PC-9 (cell line): ENCODE measurements at places on chromosomes 7 and 10. TPM values are rescaled to one million over a fixed set of nuclear protein-coding genes. Genes with fewer than 3 reads are reported as not detected.

- no peak for DNase-seq
Measured at GRCh38 chr10:75708060-75708459, 276.6 kb downstream of the LRMDA start.

DNA sequence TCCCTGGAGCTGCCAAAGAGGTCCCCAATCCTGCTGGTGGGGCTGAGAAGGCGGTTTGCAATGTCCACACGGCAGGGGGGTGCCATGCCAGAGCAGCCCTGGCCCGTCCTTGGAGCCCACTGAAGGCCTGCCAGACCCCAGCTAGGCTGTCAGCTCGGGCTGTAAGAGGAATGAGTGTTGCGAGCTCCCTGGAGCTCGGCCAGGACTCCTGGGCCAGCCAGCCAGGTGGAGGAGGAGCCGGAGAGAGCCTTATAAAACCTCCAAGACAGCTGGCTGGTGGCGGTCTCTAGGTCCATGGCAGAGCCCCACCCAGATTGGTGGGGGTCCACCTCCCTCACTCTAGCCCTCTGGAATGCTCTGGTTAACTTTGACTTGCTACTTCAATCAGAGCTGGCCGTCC is 55.1 kb upstream of the CALN1 start:
- no peak for DNase-seq

GRCh38 chr10:69088801-69089501 is 1.0 kb downstream of the SRGN start:
- DNase-seq: peak; percentile 61

DNA sequence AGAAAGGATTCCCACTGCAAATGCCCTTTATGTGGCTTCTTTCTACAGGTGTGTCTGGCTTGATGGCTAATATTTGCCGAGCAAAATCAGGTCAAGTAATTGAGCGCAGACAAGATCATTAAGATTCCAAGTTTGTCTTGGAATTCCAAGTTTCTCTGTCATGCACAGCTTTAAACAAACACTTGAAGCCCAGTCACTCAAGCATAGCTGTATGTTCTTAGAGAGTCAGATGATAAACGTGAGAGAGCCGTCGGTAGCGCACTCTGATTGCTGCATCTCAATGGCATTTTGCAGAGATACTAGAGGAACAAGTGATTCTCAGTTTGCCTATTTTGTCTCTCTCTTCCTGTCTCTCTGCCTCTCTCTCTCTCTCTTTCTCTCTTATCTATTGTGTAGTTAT is 658 bp downstream of the DMBT1 start:
- DNase-seq: no peak

GRCh38 chr10:124345521-124345920 is 73.2 kb downstream of the OAT start:
- DNase-seq: no peak

DNA sequence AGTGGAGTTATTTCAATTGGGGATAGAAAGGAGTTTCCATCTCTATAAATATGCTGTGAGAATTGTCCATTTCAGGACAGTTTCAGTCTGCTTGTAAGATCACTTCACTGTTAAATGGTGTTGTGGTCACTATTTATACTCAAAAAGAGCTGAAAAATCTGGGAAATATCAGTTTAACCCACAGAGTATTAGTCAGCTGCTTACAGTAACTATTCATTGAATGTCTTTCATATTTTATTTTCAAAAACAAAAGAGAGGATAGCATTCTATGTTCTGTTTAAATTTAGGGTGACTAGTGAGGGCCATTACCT is 85.4 kb upstream of the PLXDC2 start:
- DNase-seq: no peak

GRCh38 chr10:97596101-97597082 is 6.9 kb downstream of the C10orf62 start:
- peak; percentile 46 for DNase-seq

DNA sequence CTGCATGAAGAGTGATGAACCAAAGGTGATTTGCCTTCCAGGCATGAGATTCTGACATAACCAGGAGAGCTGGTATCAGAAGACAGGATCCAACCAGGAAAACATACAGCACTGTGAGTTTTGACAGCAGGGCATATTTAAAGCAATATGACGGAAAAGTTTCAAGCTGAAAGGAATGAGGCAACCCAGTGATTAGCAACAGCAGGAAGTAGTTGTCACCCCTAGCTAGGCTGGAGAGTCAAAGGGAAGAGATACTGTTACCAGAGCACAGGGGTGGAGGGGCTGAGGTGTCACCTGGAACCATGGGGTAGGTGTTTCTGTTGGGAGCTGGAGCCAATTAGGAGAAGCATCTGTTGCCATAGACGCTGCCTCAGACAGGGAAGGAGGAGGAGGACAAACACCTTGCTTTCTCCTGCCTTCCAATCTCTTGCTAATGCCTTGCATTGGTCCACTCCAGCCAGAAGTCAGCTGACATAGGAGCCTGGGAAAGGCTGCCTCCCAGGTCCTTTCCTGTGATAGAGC is 125.4 kb upstream of the SORCS3 start:
- no peak for DNase-seq

The LRRC27 gene
- 10.0 and 17.5 TPM in 2 replicates for total RNA-seq

The GRID2IP gene
- 1.3 and 1.7 TPM in 2 replicates for total RNA-seq
